ENCODE measurements at places on chromosomes 4 and X.
A peak's percentile ranks its signal among the peaks of the same experiment; 100 is the strongest.

- no peak for DNase-seq
Observed at GRCh38 chr4:119027811-119028210, 107.8 kb upstream of the MYOZ2 start.

DNA sequence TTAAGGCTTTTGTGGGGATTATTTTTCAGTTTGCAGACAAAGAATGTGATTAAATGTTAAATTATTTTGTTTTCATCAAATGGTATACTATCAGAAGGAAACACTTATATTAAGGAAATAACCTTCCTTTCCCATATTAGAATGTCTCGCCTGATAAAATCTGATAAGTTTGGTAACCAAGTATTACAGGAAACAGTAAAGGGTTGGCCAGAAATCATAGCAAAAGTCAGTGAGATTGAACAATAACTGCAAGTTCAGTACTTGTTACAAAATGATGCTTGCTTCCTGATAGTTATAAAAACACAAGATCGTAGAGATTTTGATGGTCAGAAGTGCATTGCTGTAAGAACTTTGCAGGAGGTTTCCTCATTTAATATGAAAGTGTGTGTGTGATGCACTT, 40.5 kb downstream of the FABP2 start:
- DNase-seq = peak; percentile 57

GRCh38 chr4:177109769-177110168, 199.9 kb upstream of the NEIL3 start:
- DNase-seq = no peak

DNA sequence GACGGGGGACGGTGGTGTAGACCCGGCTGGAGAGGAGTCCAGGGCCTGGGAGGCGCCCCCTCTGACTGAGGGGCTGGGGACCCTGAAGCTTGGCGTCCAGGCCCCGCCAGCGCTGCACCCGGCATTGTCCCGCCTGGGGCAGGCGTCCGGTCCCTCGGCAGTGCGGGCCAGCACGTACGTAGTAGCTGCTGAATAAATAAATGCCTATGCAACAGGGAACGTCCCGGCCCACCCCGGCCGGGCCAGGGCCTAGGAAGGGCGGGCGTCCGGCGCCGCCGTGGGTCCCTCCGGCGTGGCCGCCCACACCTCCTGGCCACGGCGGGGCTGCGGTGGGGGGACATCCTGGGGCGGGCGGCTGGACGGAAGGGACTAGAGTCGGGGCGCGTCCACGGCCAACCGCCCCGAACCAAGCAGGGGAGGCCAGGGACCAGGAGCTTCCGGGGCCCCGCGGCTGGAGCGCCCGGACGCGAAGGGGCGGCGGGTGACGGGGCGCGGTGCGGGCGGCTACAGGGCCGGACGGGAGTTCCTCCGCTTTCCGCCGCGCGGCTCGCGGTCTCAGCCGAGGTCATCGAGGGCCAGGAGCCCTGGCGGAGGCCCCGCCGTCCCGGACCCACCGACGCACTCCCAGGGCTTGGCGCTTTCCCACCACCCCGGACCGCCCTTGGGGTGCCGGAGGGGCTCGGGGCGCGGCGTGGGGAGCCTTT, 886 bp upstream of the WWC2 start:
- DNase-seq = peak; percentile 44

All from hematopoietic multipotent progenitor cell treated with erythropoietin and hydrocortisone succinate and interleukin-3 and kit ligand, for 6 days (in vitro differentiated cells).